ENCODE measurements at places on chromosomes 13 and 19.

GRCh38 chr13:21568854-21569253, 35.1 kb downstream of the MICU2 start:
- DNase-seq = no peak

GRCh38 chr19:16850133-16850532, 20.9 kb downstream of the SIN3B start:
- DNase-seq = no peak

DNA sequence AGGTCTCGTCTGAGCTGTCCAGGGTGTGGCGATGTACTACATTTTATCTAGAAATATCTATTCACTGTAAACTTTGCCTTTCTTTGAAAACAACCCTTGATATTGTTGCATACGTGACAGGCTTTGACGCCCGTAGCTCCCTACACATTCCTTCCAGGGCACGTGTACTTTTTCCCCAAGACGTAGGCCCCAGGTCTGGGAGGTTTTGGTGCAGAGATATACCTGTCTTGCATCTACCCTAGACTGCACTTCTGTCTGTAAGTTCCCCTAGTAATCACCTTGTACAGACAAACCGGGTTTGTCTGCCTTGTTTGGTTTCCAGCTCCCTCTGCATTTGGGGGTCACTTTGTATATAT, 69.2 kb downstream of the ERICH6B start:
- DNase-seq = no peak

- DNase-seq = no peak
Measured at GRCh38 chr19:50490991-50491472, 14.4 kb upstream of the GARIN5A start.

GRCh38 chr19:3287814-3288213, 63.4 kb downstream of the CELF5 start:
- no peak for DNase-seq

- no peak for DNase-seq
Measured at GRCh38 chr19:50777830-50778303, 7.6 kb downstream of the GPR32 start.

GRCh38 chr13:94917824-94918223, 205.5 kb upstream of the SOX21 start:
- no peak for DNase-seq
